ENCODE measurements at places on chromosomes 12 and 14.

DNA sequence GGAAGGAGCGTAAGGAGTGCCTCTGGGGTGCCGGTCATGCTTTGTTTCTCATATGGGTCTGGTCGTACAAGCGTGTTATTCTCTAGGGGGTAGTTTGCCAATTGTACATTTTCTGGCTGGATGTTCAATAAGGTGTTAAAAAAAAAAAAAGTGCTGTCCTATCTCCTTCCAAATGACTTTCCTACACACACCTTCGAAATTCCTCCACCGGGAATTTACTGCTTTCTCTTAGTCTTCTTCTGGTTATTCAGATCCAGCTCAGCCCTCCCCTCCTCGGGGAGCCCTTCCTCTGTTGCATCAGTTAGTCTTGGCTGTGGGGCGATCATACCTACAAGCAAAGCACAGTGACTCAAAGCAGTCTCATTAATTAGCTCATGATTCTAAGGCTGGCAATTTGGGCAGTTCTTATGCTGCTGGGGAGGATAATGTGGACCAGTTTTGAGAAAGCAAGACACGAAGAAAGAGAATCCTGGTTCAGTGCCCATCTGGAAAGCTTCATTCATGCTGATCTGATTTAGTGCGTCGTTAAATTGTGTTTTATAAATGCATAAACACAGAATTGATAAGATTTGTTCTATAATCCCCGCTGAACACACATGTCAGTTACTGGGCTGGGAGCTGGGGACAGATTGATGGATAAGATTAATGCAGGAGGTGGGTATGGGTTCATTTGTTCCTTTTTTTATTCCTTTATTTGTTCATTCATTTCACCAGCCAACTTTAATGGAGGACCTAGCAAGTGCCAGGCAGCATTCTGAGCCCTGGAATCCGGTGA is 9.2 kb upstream of the CLMN start:
- DNase-seq, result no peak

DNA sequence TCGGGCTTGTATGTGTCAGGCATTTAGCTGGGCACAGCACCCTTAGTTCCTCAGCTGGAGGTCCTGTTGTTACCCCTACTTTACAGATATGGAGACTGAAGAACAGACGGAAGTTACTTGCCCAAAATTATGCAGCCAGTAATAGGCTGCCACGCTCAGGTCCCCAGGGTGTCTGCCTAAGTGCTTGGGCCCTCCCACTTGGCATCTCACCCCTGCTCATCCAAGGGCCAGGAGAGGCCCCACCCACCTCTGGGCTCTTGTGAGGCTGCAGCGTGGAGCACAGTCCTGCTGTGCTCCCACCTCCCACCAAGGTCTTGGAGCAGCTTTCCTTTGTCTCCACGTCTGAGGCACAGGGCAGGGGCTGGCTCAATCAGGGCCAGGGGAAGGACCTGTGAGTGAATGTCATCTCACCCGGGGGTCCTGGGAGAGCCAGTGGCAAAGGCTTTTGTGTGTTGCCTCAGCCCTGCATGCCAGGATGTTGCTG is 64.6 kb downstream of the BEGAIN start:
- peak; percentile 34 for DNase-seq

GRCh38 chr14:23113431-23114119 is 5.5 kb downstream of the CEBPE start:
- no peak for DNase-seq

DNA sequence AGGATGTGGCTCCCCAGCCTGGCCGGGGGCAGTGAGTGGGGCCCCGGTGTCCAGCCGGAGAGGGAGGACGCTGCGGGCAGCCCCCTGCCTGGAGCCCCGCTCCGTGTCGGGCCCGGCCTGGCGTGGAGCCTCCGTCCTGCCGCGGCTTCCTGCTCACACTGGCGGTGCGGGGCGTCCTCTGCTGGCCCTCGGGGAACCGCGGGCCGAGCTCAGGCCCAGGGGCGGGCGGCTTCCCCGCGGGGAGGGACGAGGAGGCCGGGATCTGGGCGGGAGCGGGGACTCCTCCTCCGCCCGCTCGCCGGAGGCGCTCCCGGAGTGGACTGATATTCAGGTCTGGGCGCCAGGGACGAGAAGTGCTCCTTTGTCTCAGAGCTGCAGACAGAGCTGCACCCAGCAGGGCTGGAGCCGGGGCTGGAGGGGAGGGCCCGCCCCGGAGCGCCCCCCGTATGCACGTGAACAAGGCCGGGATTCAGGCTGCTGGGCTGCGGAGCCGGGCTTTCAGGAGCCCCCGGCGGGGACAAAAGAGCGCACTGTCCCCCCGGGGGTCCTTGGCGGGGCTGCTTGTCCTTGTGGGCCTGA is 2.2 kb downstream of the MMP17 start:
- peak; percentile 68 for DNase-seq

DNA sequence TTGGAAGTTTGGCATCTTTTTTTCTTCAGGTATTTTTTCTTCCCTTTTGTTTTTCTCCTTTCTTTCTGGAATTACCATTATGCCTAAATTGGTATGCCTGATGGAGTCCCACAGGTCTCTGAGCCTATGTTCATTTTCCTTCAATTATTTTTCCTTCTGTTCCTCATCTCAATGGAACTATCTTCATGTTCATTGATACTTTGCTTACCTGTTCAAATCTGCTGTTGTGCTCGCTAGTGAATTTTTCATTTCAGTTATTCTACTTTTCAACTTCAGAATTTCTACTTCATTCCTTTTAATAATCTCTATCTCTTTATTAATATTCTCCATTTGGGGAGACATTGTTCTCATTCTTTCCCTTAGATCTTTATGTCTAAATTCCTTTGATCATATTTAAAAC is 15.4 kb upstream of the USP30 start:
- DNase-seq, result no peak
